Brain microvascular endothelial cell (primary cell): ENCODE measurements at places on chromosomes 5 and 9.

DNA sequence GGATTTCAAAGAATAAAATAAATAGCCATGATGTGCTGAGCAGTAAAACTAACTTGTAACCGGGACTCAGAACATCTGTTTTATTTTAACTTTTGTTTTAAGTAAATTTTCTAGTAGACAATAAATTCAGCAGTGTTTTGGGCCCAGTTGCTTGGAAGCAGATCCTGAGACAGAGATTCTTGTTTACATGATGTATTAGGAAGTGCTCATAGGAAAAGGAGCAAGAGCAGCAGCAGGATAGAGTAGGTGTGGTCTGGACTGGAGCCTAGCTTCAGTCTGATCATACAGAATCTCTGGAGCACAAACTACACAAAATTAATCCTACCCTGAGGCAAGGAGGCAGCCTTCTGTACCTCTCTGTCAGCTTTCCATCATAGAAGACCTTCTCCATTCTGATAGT is 139.2 kb upstream of the CCNH start:
- no peak for DNase-seq

DNA sequence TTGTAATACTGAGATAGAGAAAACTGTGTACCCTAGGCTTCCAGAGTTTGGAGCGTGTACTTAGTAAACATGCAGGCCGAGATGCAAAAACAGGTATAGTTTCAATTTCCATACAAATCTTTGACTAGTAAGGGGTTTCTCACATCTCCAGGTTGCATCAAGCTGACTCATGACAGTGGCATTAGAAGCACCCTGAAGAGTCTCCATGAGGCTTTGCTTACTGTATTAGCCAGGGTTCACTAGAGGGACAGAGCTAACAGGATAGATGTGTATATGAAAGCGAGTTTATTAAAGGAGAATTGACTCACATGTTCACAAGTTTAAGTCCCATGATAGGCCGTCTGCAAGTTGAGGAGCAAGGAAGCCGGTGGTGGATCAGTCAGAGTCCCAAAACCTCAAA is 275.3 kb upstream of the CDH6 start:
- DNase-seq, result peak; percentile 92

GRCh38 chr5:131747180-131748105 is 49.4 kb downstream of the FNIP1 start:
- DNase-seq, result peak; percentile 22

- no peak for DNase-seq
These were observed 27.0 kb downstream of the GRIN3A start for GRCh38 chr9:101711330-101711941.

DNA sequence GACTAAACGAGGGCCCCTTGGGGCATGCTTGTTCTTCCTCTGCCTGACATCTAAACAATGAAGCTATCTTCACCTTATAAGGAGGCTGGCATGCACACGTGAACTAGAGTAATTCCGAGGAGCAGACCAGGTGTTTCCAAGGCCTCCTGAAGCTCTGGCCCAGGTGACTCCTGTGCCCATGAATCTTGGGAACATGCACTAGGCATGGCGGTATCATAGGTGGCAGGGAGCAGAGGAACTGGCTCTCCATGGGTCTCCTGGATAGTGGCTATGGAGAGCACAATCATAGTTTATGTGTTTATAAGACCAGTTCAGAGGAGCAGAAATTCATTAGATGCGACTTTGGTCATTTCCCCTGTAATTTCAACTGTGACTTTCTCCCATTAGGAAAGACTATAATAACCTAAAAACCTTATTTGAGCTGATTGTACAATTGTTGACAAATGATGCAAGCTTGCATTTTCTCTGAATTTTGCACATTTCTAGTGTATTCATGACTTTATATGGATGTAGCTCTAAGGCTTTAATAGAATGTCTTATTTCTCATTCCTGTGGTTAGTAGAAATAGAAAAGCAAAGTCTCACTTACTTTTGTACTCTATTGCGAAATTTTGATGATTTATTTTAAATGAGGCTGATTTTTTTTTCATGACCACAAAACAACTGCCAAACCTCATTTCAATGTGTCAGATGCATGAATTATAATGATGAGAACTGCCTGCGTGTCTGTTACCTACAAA is 135.3 kb upstream of the RPS23 start:
- DNase-seq, result peak; percentile 43
